ENCODE measurements at places on chromosomes 2 and 18.
A peak's percentile ranks its signal among the peaks of the same experiment; 100 is the strongest.

DNA sequence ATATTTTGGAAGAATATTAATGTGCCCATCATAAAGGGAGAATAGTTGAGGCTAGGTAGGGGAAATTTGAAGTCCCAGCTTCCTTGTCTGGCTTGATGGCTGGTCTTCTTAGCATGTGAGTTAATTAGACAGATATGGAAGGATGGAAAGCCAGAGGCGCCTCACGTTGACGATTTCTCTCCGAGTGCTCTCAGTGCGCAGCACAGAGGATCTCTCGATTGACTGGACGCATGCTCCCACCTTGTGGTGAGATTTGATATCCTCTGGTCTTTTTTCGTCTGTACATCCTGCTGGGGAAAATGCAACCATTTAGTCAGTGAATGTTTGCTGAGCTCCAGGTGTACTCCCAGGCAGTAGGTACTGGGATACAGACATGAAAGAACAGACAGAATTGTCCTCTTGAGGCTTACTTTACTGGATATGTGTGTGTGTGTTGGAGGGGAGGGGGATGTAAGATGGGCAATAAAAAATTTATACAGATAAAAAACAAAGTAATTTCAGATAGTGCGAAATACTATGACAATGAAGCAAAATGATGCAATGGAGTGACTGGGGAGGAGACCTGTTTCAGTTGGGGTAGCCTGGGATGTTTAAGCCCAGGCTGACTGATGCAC is 66.9 kb upstream of the ZNG1B start:
- DNase-seq: peak; percentile 13

GRCh38 chr18:22106536-22107292 is 62.7 kb upstream of the GATA6 start:
- no peak for DNase-seq

- no peak for DNase-seq
Observed at GRCh38 chr18:38931754-38932050, 1366.1 kb upstream of the CELF4 start.

GRCh38 chr2:216724190-216724589 is 28.8 kb upstream of the IGFBP5 start:
- DNase-seq: no peak

DNA sequence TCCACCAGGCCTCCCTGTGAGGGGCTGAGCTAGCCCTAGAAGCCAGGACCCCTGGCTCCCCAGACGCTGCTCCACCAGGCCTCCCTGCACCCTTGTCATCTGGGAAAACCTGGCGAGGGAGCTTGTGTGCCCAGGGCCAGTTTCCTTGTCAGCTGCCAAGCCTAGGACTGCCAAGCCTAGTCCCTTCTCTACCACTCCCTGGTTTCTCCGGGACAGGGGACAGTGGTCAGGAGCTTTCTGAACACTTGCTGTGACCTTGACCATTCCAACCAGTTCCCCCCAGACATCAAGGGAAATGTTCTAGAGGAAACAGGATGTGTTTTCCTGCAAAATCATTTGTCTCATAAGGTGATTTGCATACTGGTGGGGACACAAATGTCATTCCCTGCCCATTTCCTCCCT is 41.3 kb upstream of the MRPL33 start:
- no peak for DNase-seq

- no peak for DNase-seq
Observed at GRCh38 chr2:65565681-65566080, 133.3 kb upstream of the SPRED2 start.

- DNase-seq: no peak
Observed at GRCh38 chr2:145380436-145381017, 860.6 kb upstream of the ZEB2 start.

DNA sequence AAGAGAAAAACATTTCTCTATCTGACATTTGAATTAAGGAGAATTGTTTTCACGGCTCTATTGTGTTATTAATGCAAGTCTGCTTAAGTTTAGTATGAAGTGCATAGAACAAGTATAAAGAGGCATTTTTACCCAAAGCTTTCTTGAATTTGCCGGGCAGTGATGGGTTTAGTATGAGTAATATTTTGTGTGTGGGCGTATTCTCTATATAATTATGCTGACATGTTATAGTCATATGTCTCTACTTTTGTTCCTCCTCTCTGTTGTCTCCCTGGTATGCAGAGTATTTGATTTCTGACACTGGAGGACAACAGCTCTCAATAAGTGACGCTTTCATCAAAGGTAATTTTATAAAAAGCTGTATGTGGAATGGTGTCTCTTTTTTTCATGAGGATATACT is 45.9 kb downstream of the PIKFYVE start:
- DNase-seq: no peak

GRCh38 chr2:186498834-186499233 is 12.8 kb downstream of the ZC3H15 start:
- no peak for DNase-seq

DNA sequence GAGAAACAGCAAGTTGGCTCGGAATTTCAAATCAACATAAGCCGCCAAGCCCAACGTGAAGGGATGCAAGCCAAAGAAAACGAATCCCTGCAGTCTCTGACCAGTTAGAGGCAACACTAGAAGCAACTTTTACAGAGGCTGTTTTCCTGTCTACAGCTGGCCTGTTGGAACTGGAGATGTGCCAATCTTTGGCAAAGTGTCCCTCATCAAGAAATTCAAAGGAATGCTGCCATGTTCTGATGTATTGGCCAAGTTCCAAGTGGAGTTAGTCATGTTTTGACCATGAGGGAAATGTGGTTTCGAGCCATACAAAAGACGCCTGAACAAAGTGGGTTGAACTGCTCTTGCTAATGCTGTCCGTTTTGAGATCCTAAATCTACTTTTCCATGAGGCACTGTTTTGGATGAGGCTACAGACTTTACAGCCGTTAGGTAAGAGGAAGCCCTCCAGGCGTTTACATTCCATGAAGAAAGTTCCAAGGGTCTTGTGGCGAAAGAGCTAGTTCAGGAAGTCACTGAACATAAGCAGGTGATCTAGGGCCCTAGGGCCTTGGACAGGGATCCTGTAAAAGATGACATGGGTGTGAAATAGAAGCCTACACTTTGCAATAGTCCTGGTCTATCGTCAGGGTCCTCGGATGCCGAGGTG is 140.7 kb upstream of the PXDN start:
- no peak for DNase-seq

- no peak for DNase-seq
Observed at GRCh38 chr18:7723558-7723957, 156.4 kb downstream of the PTPRM start.

Measured in stimulated activated CD4-positive, alpha-beta T cell treated with anti-CD3 and anti-CD28 coated beads, Interleukin-15, amount 100 ng/mL, for 1 hour (primary cell).